ENCODE measurements at places on chromosomes 2 and 18.

DNA sequence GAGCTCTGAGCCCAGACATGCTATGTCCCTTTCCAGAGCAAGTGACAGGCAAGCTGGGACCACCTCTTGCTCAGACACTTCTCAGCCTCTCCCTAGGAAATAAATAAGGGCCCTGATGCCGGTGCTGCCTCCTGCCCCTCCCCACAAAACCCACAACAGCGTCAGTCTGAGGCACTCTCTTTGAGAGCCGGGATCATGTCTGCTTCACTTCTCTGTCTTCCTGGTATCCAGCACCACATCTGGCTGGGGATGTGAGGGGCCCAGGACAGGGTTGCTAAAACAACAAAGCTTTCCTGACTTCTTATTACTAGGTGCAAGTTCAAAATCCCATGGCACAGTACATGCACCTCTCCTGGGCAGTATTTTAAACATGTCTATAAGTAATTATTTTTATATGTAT lies 103.9 kb upstream of the GLI2 start:
- DNase-seq: no peak

GRCh38 chr2:88199912-88200682 lies 30.0 kb downstream of the THNSL2 start:
- peak; percentile 10 for DNase-seq

- DNase-seq: no peak
These were observed 92.1 kb downstream of the GALR1 start for GRCh38 chr18:77341527-77342325.

DNA sequence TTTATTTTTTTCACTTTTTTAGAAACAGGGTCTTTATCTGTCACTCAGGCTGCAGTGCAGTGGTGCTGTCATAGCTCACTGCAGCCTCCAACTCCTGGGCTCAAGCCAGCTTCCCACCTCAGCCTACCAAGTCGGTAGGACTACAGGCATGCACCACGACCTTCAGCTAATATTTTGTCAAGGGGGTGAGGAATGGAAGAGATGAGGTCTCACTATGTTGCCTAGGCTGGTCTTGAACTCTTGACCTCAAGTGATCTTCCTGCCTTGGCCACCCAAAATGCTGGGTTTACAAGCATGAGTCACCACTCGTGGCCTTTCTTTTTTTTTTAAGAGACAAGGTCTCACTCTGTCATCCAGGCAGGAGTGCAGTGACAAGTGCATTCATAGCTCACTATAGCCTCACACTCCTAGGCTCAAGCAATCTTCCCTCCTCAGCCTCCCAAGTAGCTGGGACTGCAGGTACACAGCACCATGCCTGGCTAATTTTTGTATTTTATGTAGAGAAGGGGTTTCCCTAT lies 13.4 kb downstream of the PPP1R7 start:
- DNase-seq: no peak

DNA sequence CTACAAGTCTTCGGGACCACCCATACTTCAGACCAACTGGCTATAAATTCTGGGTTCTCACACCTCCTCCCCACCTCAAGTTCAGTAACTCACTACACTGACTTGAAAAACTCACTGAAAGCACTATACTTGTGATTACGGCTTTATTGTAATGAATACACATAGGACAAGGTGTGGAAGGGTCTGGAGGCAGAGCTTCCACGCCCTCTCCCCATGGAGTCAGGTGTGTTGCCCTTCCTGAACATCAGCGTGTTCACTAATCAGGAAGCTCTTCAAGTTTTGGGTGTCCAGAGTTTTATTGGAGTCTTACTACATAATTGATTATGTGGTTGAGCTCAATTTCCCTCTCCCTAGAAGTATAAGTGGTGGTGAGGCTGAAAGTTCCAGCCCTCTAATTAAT lies 27.5 kb downstream of the NBEAL1 start:
- no peak for DNase-seq
